Suprapubic skin (tissue), 4 donors: ENCODE measurements at places on chromosomes 7 and 10. TPM values are rescaled to one million over a fixed set of nuclear protein-coding genes. Genes with fewer than 3 reads are reported as not detected.

Gene ZNF511
- total RNA-seq: 18.0 TPM

DNA sequence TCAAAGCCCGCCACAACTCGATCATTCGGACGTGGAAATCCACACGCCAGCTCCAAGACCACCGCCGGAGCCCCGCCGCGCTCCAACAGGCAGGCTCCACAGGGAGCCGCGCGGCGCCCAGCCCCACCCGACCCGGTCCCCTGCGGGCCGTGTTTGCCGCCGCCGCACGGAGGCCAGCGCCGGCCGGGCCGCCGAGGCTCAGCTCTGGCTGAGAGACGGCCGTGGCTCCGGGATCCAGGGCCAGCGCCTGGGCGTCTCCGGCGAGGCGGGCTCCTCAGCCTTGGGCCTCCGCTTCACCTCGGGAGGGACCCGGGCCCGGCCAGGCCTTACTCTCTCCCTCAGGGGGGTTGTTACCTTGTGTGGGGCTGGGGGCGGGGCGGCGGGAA is 333 bp downstream of the SMNDC1 start:
- peaks cover 17% of the 10 kb centered on the region for H3K36me3 ChIP-seq
- no peaks in the 10 kb centered on the region for H3K27me3 ChIP-seq
- peak overlapping the region; percentile 97 for H3K4me3 ChIP-seq
- no peak for DNase-seq

DNA sequence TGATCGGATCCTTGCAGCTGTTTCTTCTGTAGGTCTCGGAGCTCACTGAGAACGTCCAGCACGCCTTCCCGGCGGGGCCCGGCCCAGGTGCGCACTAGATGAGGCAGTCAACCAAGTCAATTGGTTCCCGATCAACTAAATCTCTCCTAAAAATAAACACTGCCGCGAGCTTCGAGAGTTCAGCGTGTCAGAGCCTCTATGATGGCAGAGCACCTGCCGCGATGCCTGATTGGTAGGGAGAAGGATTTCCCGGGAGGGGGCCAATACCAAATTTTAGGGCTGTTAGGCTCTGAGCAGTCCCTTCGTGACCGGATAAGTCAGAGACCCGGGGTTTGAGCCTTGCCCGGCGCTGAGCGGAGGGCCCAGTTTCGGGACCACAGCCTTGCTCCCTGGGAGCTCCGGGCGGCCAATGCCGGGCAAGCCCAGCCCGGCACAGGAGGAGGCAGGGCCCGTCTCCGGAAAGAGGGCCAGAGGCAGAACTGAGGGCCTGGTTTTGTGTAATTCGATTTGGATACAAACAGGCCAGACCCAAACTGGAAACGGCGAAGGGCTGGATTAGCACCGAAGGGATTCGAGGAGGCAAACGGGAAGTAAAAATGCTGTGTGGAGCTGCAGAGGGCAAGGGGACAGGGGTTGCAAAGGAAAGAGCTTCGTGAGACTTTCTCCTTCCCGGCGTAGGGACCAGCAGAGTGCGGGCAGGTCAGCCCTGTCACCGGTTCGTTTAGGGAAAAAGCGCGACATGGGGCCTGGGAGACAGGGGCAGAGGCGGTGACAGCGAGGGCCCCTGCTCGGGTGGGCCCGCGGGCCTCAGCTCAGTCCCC is 569 bp downstream of the SLC26A5 start:
- DNase-seq: no peak
- peak overlapping the region; percentile 53 for H3K4me3 ChIP-seq
- H3K27ac ChIP-seq: peak overlapping the region; percentile 24
- H3K36me3 ChIP-seq: no peaks in the 10 kb centered on the region
- H3K4me1 ChIP-seq: peaks cover 24% of the 10 kb centered on the region
- H3K27me3 ChIP-seq: peaks cover 33% of the 10 kb centered on the region

GRCh38 chr7:151046603-151047573 is 1.4 kb upstream of the ASIC3 start:
- no peak overlapping the region for H3K27ac ChIP-seq
- H3K4me3 ChIP-seq: no peak overlapping the region
- DNase-seq: no peak
- H3K4me1 ChIP-seq: peaks cover 18% of the 10 kb centered on the region
- peaks cover 32% of the 10 kb centered on the region for H3K36me3 ChIP-seq

GRCh38 chr10:30559180-30559579 is 70.4 kb downstream of the LYZL2 start:
- no peaks in the 10 kb centered on the region for H3K27me3 ChIP-seq
- H3K4me1 ChIP-seq: no peaks in the 10 kb centered on the region
- H3K36me3 ChIP-seq: no peaks in the 10 kb centered on the region
- no peak for DNase-seq

- H3K4me3 ChIP-seq: no peak overlapping the region
- H3K27me3 ChIP-seq: no peaks in the 10 kb centered on the region
These were observed 118.4 kb downstream of the CNOT4 start for GRCh38 chr7:135391514-135391913.

GRCh38 chr7:45203936-45204445 is 46.4 kb downstream of the RAMP3 start:
- peak overlapping the region; percentile 32 for H3K4me3 ChIP-seq
- no peaks in the 10 kb centered on the region for H3K36me3 ChIP-seq
- H3K4me1 ChIP-seq: peaks cover 19% of the 10 kb centered on the region

Gene POU6F2
- not detected for total RNA-seq

DNA sequence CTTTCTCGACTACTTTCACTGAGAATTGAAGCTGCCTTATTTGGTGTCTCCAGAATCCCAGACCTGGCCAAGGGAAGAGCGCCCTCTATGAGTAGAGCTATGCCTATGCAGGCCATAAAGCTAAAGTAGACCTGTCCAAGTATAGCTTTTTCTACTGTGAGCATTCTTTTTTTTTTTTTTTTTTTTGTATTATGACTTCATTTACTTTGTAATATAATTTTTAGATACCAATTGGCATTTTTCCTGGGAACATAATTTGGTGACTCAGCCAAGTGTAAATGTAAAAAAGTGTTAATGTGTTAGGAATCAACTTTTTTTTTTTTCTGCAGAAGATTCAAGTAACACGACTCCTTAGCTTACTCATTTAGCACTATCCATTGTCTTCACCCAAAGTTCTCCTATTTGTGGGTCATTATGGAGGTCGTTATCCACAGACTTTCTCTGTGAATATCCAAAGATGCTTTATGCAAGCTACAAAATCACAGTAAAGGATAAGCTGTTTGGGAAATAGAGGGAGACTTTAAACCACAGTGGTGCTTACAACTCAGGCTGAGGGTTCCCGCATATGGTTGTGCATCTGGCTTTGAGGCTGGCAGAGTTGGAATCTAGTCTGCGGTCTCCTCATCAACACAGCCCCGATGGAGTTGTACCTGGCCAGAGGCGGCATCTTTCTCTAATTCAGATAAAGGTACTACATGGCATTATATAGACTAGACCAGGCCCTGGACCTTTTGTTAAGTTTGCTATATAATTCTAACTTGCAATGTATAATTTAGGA is 1040.2 kb upstream of the SORCS1 start:
- no peak overlapping the region for H3K27ac ChIP-seq
- no peaks in the 10 kb centered on the region for H3K4me1 ChIP-seq
- H3K36me3 ChIP-seq: no peaks in the 10 kb centered on the region
- H3K4me3 ChIP-seq: no peak overlapping the region
- H3K27me3 ChIP-seq: no peaks in the 10 kb centered on the region
- DNase-seq: no peak

Gene SAP25
- not detected for total RNA-seq

DNA sequence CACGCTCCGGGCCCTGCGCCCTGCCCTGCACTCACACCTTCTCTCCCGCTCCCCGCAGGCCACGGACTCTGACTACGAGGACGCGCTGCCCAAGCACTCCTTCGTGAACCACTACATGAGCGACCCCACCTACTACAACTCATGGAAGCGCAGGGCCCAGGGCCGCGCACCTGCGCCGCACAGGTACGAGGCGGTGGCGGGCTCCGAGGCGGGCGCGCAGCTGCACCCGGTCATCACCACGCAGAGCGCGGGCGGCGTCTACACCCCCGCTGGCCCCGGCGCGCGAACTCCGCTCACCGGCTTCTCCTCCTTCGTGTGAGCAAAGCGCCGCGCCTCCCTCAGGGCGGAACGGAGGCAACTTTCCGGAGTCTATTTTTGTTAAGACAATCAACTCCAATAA is 417.0 kb upstream of the FOXK1 start:
- no peaks in the 10 kb centered on the region for H3K36me3 ChIP-seq
- no peak overlapping the region for H3K27ac ChIP-seq
- peaks cover 4% of the 10 kb centered on the region for H3K4me1 ChIP-seq
- DNase-seq: no peak
- H3K4me3 ChIP-seq: no peak overlapping the region
- peaks cover 7% of the 10 kb centered on the region for H3K27me3 ChIP-seq

DNA sequence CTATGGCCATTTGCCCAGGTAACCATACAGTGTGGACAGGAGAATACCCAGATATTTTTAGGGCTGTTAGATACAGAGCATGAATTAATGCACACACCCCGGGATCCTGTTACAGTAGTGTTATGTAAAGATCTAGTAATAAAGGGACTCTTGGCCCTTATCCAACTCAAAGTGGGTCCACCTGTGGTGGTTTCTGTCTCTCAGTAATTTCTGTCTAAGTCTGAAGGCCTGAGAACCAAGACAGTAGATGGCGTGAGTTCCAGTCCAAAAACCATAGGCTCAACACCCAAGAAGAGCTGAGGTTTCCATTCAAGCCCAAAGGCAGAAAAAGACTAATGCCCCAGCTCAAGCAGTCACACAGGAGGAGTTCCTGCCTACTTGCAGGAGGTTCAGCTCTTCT is 277.7 kb downstream of the ZEB1 start:
- H3K27me3 ChIP-seq: no peaks in the 10 kb centered on the region
- no peaks in the 10 kb centered on the region for H3K36me3 ChIP-seq
- H3K4me1 ChIP-seq: no peaks in the 10 kb centered on the region
- no peak for DNase-seq
- no peak overlapping the region for H3K4me3 ChIP-seq

Gene OPALIN
- total RNA-seq: not detected

- no peak for DNase-seq
- no peak overlapping the region for H3K27ac ChIP-seq
- no peaks in the 10 kb centered on the region for H3K27me3 ChIP-seq
- H3K36me3 ChIP-seq: no peaks in the 10 kb centered on the region
- H3K4me1 ChIP-seq: no peaks in the 10 kb centered on the region
- no peak overlapping the region for H3K4me3 ChIP-seq
These were observed 356.3 kb upstream of the MGMT start for GRCh38 chr10:129110780-129111179.

DNA sequence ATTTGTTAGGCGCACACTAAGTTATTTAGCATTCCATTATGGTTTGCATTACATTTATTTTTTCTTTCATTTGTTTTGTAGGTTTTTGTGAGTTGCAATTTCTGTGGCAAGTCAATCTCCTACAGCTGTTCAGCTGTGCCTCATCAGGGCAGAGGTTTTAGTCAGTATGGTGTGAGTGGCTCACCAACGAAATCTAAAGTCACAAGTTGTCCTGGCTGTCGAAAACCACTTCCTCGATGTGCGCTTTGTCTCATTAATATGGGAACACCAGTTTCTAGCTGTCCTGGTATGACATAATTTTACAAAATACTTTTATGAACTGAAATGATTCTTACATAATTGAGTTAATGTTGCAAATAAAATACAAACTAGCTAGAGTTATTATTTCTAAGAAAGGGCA is 29.5 kb downstream of the MIOS start:
- peaks cover 36% of the 10 kb centered on the region for H3K36me3 ChIP-seq
- peaks cover 4% of the 10 kb centered on the region for H3K4me1 ChIP-seq
- H3K27me3 ChIP-seq: no peaks in the 10 kb centered on the region

DNA sequence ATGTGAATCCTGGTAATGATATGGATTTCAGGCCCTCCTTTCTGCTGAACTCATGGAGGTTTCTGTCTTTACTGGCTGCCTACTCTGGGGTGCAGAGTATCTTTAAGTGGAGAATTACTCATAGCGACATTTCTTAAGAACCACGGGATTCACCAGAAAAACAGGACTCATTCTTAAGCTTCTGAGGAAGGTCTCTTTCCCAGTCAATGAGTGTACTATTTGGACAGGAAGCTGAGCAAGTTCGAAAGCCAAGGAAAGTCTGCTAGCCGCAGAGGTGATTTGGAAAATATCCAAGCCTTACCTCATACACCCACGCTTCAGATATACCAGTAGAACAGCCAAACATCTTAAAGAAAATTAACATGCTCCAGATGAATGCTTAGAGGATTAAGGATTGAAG is 377.6 kb upstream of the MYO3A start:
- H3K27ac ChIP-seq: no peak overlapping the region
- H3K4me3 ChIP-seq: no peak overlapping the region
- no peak for DNase-seq

GRCh38 chr7:87100326-87100725 is 40.9 kb upstream of the ELAPOR2 start:
- no peaks in the 10 kb centered on the region for H3K36me3 ChIP-seq
- H3K4me1 ChIP-seq: no peaks in the 10 kb centered on the region
- H3K27me3 ChIP-seq: no peaks in the 10 kb centered on the region
- no peak for DNase-seq
- no peak overlapping the region for H3K27ac ChIP-seq

GRCh38 chr10:92011560-92012214 is 88.1 kb downstream of the BTAF1 start:
- no peaks in the 10 kb centered on the region for H3K4me1 ChIP-seq
- H3K36me3 ChIP-seq: peaks cover 57% of the 10 kb centered on the region
- H3K27me3 ChIP-seq: no peaks in the 10 kb centered on the region
- DNase-seq: no peak

Gene FAM131B
- total RNA-seq: 0.40 TPM
